Central memory CD8-positive, alpha-beta T cell (primary cell): ENCODE measurements at places on chromosomes 4 and X.

- DNase-seq: no peak
Observed at GRCh38 chr4:88357262-88357661, 21.4 kb upstream of the HERC6 start.

DNA sequence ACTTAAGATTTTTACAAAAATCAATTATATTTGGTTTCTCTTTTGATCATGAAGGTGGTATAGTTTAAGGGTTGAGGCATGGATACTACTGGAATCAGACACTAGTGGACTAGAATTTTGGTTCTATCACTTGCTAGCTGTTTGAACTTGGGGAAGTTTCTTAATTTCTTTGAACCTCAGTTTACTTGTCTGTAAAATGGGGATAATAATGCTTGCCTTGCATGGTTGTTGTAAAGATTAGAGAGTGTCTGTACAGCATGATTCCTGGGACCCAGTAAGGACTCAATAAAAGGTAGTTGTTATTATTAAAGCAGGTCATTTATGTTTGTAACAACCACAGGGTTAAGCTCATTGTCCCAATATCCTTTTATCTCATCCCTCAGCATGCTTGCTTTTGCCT, 36.0 kb downstream of the TMEM164 start:
- no peak for DNase-seq

- no peak for DNase-seq
Observed at GRCh38 chr4:144703494-144703893, 57.5 kb downstream of the HHIP start.

- no peak for DNase-seq
Observed at GRCh38 chr4:124863040-124863545, 150.6 kb upstream of the ANKRD50 start.

DNA sequence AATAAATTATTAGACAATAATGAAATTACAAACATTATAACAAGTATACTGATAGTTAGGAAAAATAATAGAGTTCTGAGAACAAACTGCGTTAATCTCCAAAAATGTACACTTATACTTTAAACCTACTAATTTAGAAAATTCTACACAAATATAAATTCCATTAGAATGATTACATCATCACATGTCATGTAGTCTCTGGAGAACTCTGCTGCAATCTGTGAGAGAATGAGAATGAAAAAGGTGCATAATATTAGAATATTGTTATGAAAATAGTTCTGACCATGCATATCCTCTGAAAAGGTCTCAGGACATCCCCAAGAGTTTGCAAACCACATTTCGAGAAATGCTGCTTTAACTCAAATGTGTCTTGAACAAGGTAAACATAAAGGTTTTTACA, 11.4 kb downstream of the GUCY1A1 start:
- DNase-seq: no peak

GRCh38 chr4:39718366-39719323, 20.7 kb downstream of the UBE2K start:
- DNase-seq: no peak

DNA sequence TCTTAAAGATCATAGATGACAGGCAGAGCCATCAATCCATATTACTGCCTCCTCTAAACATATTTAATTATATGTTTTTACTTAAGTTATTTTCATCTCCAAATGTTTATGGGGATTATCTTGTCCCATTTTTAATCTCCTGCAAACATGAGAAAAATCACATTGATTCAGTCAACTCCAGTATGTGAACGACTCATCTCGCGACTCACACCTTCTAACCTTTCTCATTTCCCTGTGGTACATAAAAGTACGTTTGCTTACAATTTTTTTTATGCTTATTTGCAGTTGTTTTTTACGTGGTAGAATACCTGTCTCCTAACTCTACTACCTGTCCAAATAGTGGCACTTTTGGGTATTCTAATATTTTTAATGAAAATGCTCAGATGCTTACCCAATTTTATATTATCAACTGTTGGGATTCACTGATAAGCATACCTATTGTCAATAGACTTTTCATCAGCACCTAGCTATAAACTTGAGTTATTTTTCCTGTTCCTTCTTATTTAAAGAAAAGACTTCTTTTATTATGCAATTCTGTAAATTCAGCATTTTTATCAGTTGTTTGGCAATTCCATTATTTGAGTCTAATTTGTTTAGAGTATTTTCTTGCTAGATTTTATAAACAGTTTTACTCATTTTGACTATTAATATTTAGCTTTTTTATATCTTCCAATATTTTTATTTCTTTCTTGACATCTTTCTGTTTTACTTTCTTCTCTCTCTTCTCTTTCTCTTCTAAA, 276.6 kb downstream of the ANK2 start:
- DNase-seq: no peak

- no peak for DNase-seq
Observed at GRCh38 chrX:46016296-46016695, 528.9 kb downstream of the ZNF674 start.

GRCh38 chrX:146456058-146456457, 353.5 kb upstream of the CXorf51B start:
- DNase-seq: no peak

- DNase-seq: no peak
Observed at GRCh38 chr4:153083447-153083947, 120.7 kb upstream of the TRIM2 start.

DNA sequence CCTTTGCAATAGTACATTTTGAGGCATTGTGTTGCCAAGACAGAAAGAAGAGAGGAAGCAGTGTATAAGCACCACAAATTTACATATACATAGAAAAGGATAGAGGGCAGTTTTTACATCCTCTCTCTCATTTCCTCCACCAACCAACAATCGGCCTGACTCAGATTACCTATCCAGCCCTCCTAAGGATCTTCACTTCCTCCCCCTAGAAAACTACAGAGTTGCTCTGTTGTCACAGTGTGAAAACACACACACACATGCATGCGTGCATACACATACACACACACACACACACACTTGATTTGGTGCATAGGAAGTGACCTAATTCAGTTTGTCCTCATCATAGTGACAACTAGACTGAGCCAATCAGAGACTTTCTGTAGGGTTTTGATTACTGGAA, 98.8 kb upstream of the SPRY1 start:
- DNase-seq: no peak

GRCh38 chr4:111839141-111839540, 306.1 kb upstream of the FAM241A start:
- no peak for DNase-seq

- DNase-seq: no peak
Observed at GRCh38 chr4:125321709-125322365, 7.1 kb downstream of the FAT4 start.

- DNase-seq: no peak
Observed at GRCh38 chr4:177016541-177017141, 223.9 kb upstream of the VEGFC start.

DNA sequence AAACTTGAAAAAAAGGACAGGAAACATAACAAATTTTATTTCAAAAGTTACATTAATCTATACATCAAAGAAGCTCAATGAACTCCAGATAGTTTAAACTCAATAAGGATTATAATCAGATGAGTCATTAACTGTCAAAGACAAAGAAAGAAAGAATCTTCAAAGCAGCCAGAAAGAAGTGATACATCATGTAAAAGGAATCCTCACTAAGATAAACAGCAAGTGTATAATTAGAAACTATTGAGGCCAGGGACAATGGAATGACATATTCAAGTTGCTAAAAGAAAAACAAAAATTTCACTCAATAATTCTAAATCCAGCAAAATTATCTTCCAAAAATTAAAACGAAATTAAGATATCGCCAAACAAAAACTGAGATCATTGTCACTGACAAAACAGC, 161.6 kb upstream of the NWD2 start:
- DNase-seq: no peak

- DNase-seq: peak; percentile 81
Observed at GRCh38 chr4:7070729-7071511, 3.1 kb upstream of the GRPEL1 start.

- no peak for DNase-seq
Observed at GRCh38 chr4:52001616-52002015, 18.5 kb downstream of the LRRC66 start.

GRCh38 chr4:76035141-76035540, 729 bp downstream of the CXCL11 start:
- no peak for DNase-seq

DNA sequence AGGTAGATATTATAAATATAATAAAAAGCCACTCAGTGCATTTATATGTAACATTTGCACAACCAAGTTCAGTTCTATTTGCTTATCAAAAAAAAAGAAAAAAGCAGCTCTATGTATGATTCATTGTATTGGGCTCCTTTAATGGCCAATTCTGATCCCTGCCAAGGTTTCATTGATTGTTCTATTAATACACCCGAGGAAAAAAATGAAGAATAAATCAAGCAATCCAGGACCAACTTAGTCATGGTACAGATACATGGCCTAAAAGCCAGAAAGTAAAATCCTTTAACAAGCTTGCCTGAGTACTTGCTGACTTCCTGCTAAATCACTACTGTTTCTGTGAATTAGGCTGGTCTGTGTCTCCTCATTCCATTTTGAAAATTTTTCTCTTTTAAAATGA, 77.6 kb upstream of the PCDH7 start:
- no peak for DNase-seq

DNA sequence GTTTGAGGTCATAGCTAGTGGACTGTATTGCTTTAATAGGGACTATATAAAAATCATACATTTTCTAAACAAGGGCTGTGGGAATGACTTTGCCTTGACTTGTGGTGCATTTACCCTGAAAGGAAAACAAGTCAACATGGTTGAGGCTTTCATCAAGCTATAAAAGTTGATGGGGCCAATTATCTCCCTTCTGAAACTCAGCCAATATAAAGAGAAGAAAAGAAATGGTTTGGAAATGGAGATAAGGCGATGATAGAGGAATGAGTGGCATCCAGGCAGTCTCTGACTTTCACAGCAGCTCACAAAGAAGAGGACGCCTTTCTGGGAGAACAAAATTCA, 118.7 kb downstream of the SMARCA1 start:
- DNase-seq: no peak

GRCh38 chr4:28886934-28887333, 1833.2 kb upstream of the PCDH7 start:
- DNase-seq: no peak

DNA sequence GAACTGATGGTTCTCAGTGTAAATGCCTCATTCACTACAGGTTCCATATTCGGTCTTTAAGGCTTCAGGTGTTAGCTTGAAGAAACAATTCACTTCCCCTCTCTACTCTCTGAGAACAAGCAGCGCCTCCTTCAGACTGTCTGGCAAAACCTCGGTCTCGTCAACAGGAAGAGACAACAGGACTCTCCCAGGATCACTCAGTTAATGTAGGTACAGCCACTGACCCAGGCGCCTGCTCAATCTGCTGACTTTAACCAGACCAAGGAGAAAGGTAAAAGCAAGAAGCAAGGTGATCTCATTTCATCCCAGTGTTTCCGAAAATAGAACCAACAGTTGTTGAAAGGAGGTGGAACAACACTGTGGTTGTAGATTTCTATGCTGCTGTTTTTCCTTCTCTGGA, 102.2 kb downstream of the SLC2A9 start:
- no peak for DNase-seq

GRCh38 chrX:150323020-150323419, 40.1 kb upstream of the MAMLD1 start:
- DNase-seq: no peak

DNA sequence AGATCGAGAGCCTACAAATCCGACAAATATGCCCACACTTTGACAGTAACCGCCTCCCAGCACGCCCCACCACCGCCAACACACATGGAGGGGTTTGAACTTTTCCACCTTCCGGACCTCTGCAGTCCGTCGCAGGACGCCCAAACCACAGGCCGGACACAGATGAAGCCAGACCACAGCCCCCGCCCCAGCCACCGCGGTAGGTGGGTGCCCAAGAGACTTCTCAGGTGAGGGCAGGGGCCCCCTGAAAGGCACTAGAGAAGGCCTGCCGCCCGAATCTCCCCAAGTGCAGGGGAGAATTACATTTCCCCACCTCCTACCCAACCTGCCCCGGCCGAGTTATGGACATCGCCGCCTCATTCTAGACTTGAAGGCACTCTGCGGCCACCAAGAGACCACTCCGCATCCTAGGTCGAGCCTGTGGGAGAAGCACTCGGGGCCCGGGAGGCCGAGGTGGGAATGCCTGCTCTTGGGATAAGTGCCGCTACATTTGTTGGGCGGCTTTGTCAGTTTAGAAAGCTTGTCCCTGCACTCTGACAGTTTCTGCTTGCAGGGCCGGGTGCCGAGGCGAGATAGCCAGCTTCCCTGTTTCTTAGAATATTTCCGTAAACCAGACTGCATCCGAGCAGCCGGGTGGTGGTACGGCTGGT, 21.5 kb downstream of the HAND2 start:
- DNase-seq: no peak

- DNase-seq: no peak
Observed at GRCh38 chr4:7734651-7735260, 204.9 kb downstream of the AFAP1 start.

DNA sequence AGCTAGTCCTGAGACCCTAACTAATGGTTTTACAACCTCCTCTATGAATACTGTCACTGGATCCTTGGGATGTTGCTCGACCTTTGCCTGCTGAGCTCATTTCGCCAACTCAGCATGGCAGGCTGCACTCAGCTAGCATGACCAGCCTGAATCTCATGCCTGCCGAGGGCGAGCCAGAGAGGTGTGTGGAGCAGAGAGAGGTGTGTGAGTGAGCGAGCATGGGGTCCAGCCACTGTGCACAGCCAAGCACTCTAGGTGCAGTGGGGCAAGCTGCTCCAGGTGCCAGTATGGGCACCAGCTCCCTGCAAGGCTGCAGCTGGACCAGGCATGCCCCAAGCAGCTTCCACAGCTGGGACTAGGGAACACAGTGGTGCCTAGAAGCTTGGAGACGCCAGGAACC, 410.9 kb downstream of the PCDH10 start:
- DNase-seq: no peak

DNA sequence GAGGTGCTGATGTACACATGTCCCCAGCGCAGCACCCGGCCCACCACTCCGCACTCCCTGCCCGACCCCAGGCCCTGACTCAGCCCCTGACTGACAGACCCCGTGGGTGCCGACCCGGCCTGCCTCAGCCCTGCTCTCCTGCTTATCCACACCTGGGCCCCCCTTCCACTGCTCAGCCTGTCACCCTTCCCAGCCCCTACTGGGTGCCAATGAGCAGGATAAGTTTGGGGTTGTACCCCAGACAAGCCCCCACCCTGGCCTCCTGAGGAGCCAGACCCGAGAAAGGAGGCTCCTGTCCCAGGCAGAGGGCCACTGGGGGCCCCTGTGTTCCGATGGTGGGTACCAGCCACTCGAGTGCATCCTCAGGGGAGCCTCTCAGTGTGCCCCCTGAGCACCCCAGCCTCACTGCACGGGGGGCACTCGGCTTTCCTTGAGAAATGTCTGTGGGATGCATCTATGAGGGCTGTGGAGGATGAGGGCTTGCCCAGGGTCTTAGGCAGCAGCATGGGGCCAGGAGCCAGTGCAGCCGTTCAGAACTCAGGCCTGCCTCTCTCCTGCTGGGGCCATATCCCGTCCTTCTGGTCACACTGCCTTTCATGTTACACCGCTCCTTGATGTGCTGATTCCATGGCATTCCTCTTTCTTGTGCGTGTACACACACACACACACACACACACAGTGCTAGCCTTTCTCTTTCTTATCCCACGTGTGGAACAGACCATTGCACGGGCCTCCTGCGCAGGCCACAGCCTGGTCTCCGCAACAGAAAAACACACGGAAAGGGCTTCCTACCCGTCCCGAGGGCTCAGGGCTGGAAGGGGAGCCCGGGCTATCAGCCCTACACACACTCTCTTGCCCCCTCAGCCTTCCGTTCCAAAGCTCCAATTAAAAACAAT, 220.1 kb upstream of the PSAPL1 start:
- no peak for DNase-seq

- no peak for DNase-seq
Observed at GRCh38 chr4:81052119-81053068, 21.9 kb downstream of the BMP3 start.
